ENCODE measurements at places on chromosomes 2 and 18. TPM values are rescaled to one million over a fixed set of nuclear protein-coding genes. Genes with fewer than 3 reads are reported as not detected.

The KLF7 gene
- 31.8 TPM for total RNA-seq

The WNT10A gene
- 0.23 TPM for total RNA-seq

The FAM237A gene
- total RNA-seq: not detected

The CNGA3 gene
- 0.06 TPM for total RNA-seq

All from A549 treated with GW870086 at 1 μM for 4 hours (cell line).